HT1080 (cell line): ENCODE measurements at places on chromosomes 12 and 14.
A peak's percentile ranks its signal among the peaks of the same experiment; 100 is the strongest.

- DNase-seq, result no peak
Observed at GRCh38 chr12:42730291-42730690, 140.7 kb upstream of the PRICKLE1 start.

DNA sequence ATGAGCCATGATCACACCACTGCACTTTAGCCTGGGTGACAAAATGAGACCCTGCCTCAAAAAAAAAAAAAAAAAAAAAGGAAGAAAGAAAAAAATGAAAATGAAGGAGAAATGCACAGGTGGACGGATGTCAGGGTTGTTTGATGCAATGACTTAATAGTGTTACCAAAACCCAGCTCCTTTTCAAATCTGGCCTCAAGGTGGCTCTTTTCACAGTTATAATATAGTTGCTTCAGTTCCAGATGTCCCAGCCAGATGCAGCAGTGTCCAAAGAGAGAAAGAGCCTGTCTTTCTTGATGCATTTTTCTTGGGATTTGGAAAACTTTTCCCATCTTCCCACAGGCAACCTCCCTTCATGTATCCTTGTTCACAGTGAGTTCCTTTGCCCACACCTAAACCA is 36.5 kb downstream of the KCNMB4 start:
- DNase-seq, result no peak

GRCh38 chr12:45978108-45978507 is 12.3 kb downstream of the SCAF11 start:
- DNase-seq, result no peak

GRCh38 chr12:132700212-132700822 is 10.3 kb upstream of the PGAM5 start:
- no peak for DNase-seq

GRCh38 chr12:118830296-118830695 is 151.0 kb upstream of the SRRM4 start:
- no peak for DNase-seq

DNA sequence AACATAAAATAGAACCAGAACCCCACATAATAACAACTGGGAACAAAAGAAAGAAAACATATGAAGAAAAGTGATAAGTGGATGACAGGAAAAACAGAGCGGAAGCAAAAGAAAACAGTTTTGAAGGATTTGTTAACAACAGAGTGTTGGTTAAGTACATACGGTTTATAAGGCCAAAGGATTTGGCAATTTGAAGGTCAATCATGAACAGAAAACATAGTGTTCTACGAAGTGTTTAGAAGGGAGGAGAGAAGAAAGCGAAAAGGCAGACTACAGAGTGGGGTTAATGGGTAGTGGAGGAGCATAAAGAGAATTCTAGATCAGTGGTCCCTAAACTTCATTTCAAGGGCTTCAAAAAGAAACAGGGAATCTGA is 3.9 kb upstream of the AP4S1 start:
- DNase-seq, result no peak

DNA sequence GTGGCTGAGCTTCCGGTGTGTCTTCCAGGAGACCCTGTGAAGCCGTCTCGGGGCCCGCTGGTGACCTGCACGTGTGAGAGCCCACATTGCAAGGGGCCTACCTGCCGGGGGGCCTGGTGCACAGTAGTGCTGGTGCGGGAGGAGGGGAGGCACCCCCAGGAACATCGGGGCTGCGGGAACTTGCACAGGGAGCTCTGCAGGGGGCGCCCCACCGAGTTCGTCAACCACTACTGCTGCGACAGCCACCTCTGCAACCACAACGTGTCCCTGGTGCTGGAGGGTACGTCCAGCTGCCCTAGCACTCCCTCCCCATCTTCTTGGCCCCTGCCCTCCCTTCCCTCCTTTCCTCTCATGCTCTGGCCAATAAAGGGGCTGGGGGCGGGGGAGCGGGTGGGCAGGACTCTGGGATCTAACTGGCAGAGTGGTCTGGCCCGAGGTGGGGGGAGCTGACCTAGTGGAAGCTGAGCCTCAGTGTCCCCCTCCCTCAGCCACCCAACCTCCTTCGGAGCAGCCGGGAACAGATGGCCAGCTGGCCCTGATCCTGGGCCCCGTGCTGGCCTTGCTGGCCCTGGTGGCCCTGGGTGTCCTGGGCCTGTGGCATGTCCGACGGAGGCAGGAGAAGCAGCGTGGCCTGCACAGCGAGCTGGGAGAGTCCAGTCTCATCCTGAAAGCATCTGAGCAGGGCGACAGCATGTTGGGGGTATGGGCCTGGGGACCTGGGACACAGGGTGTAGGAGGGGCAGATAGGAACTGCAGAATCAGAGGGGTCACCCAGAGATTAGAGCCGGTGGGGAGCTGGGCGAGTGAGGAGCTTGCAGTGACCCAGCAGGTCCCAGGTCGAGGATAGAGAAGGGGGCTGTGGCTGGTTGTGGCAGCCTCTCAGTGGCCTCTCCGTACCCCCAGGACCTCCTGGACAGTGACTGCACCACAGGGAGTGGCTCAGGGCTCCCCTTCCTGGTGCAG is 6.0 kb downstream of the ACVRL1 start:
- DNase-seq, result no peak

DNA sequence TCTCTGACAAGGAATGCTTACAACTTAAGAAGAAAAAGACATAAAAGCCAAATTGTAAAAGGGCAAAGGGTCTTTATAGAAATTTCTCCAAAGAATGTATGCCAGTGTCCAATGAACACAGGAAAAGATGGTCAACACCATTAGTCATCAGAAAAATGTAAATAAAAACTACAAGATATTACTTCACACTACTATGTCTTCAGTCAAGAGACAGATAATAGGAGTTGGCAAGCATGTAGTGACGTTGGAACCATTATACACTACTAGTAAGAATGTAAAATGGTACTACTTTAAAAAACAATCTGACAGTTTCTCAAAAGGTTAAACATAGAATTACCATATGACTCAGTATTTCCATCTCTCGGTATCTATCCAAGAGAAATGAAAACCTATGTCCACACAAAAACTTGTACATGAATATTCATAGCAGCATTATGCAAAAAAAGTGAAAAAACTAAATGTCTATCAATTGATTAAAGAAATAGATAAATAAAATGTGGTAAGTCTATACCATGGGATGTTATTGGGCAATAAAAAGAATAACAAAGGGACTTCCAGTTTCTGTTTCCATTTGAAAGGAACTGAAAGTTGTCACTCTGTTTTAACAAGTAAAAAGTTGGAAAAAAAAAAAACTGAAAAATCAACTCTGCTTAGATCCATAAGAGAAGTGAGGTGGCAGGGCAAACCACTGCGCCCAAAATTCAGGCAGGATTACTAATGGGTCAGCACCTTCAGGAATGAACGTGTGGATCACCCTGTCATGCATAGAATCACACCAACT is 69.8 kb downstream of the ALG10B start:
- peak; percentile 1 for DNase-seq

- DNase-seq, result no peak
Observed at GRCh38 chr12:64819816-64820402, 4.5 kb upstream of the TBC1D30 start.

- no peak for DNase-seq
Observed at GRCh38 chr12:64390275-64390851, at the start of gene C12orf56. Gene C12orf56 (minus strand): TSS chr12:64390758. CDS start chr12:64390565, 193 bp downstream.

- peak; percentile 38 for DNase-seq
Observed at GRCh38 chr12:120962532-120963020, 15.8 kb upstream of the HNF1A start.

DNA sequence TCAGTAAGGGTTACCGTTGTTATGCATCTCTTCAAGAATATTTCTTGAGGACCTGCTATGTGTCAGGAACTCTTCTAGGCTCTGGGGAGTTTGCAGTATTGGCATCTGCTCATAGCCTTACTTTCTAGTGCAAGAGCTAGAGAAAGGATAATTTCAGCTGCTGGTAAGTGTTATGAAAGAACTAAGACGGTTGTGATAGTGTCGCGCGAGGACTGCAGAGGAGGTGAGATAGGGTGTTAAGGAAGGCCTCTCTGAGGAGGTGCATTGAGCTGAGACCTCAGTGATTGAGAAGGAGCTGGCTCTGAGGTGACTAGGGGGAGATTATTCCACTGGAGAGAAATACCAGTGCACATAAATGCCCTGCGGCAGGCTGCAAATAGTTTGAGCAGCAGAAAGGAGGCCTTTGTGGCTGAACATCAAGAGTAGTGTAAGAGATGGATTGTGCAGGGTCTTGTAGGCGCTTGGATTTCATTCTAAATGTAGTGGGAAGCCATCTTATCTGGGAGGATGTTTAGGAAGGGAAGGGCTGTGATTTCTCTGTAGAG is 824 bp downstream of the DDX55 start:
- no peak for DNase-seq

DNA sequence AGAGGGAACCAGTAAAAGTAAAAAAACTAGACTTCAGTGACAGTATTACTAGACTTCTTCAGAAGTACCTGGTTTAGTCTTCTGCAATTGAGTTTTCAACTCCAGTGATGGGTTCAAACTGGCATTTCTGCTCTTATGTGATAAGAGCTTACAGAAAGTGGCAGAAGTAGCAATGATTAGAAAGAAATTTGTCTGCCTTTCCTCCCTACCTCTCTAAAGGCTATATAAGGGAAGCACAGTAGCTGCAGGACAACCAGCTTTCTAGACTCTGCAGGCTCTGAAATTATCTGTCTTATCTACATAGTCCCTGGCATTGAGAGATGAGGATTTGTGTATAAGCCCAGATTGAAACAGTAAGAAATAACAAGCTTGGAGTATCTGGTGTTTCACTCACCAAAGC is 107.5 kb downstream of the DAAM1 start:
- DNase-seq, result no peak

GRCh38 chr12:9786726-9787717 is 26.3 kb upstream of the CD69 start:
- peak; percentile 17 for DNase-seq

GRCh38 chr12:42482041-42482747 is 107.4 kb downstream of the PRICKLE1 start:
- DNase-seq, result peak; percentile 1

GRCh38 chr12:106025129-106025528 is 113.6 kb downstream of the NUAK1 start:
- DNase-seq, result no peak

- peak; percentile 87 for DNase-seq
Observed at GRCh38 chr14:69268763-69269162, 8.8 kb downstream of the GALNT16 start.

GRCh38 chr14:104158827-104159798 is 20.7 kb downstream of the KIF26A start:
- DNase-seq, result no peak

GRCh38 chr14:64298773-64299172 is 4.6 kb upstream of the ESR2 start:
- no peak for DNase-seq

GRCh38 chr12:47071241-47071852 is 8.1 kb upstream of the PCED1B start:
- no peak for DNase-seq

- peak; percentile 47 for DNase-seq
Observed at GRCh38 chr14:87805315-87805723, 187.7 kb downstream of the GALC start.

- no peak for DNase-seq
Observed at GRCh38 chr12:93106910-93107309, 177.8 kb upstream of the EEA1 start.

GRCh38 chr14:71332476-71332875 is 425.2 kb downstream of the PCNX1 start:
- DNase-seq, result no peak

DNA sequence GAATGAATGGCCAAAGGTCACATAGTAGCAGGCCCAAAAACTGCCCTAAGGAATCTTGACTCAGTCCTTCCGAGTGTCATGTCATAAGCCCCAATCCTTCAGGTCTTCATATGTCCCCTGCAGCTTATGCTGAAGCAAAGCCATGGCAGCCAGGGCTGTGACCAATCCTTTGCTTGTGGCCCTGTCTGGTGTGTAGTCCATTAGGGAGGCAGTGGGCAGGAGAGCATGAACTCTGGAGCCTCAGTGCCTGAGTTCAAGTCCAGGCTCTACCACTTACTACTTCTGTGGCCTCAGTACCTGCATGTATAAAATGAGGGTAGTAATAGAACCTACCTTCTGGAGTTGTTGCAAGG is 20.3 kb downstream of the PLEKHG3 start:
- DNase-seq, result no peak

- peak; percentile 13 for DNase-seq
Observed at GRCh38 chr14:102209224-102209966, 69.7 kb downstream of the WDR20 start.

DNA sequence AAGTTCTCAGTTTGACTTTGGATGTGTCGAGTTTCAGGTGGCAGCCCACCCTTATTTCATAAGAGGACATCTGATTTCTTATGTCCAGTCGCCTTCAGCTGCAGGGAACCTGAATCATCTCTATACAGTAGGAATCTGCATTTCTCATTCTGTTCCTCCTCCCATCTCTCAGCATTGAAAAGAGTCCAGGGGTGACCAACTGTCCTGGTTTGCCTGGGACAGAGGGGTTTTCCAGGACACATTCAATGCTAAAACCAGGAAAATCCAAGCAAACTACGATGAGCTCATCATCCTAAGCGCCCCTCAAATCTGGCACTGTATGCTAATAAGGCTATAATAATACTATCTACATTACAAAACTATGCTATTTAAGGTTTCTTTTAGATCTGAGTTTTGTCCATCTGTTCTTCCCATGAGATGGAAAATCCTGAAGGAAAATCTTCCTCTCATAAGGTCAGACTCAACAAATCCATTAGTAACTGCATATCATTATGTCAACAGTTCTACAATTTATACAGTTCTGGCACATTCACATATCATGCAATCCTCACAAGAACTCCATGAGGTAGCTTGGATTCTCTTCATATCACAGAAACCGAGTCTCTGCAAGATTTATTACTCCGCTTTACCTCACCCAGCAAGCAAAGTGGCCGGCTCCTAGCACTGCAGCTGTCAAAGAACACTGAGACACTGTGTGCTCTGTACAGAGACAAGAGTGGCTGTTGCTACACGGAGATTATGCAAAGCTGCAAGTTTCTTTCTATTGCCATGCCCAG is 15.6 kb upstream of the CALM1 start:
- DNase-seq, result no peak

- DNase-seq, result no peak
Observed at GRCh38 chr14:63892265-63892664, 39.5 kb downstream of the SYNE2 start.

DNA sequence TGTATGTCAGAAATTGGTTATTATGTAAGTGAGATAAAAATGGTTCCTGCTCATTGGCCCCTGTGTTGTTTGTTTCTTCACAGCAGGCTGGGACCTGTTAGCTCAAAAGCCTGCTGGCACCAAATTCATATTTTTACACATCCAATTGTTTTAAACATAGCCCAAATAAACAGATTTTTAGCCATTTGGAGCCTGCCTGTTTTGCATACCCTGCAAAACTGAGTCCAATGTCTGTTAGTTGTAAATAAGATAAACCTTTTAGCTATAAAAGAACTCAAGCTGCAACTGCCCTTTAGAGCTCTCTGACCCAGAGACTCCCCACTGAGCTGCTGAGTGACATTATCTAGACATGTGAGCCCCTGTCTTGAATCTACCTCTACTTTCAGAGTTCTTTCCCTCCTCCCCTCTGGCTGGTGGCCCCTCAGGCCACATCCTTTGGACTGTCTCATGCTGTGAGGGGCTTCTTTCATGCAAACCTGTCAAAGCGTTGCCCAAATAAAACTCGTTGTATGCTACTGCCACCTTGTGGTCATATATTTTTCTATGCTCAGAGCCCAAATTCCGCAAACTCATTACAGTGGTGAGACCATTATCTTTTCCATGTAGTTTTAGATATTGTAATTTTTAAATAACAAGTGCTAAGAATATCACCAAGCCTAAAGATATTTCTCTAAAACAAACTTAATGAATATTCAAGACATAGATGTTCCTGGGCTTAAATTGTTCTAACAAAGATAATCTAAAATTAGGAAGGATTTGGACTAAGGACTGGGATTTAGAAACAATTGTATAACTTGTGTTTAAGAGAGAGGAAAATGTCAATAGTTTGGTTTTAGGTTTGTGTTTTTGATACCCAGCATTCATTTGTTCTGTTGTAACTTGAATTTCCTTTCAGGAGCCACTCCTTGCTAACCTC is 337.9 kb downstream of the AACS start:
- peak; percentile 12 for DNase-seq
